ENCODE measurements at places on chromosomes 6 and 20.

GRCh38 chr20:24316731-24317130 is 152.7 kb upstream of the SYNDIG1 start:
- DNase-seq = no peak

- DNase-seq = no peak
These were observed 89.4 kb downstream of the JAG1 start for GRCh38 chr20:10584371-10584770.

DNA sequence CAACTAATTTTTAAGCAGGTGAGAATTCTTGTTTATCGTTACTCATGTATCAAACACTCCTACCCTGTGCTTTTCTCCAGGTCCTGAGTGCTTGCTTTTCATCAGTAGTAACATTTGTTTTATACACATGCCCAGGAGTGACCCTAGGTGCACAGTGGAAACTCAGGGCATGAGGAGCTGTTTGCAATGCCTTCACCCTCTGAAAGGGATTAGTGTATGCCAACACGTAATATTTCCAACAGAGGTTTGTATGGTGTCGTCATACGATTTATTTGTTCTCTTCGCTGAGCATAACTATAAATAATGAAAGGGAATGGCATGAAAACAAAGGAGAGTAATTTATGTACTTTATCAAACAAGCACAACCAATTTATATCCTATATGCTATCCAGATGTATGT is 537.4 kb upstream of the MMS22L start:
- DNase-seq = no peak

GRCh38 chr6:163170294-163170883 is 244.1 kb upstream of the QKI start:
- peak; percentile 11 for DNase-seq

DNA sequence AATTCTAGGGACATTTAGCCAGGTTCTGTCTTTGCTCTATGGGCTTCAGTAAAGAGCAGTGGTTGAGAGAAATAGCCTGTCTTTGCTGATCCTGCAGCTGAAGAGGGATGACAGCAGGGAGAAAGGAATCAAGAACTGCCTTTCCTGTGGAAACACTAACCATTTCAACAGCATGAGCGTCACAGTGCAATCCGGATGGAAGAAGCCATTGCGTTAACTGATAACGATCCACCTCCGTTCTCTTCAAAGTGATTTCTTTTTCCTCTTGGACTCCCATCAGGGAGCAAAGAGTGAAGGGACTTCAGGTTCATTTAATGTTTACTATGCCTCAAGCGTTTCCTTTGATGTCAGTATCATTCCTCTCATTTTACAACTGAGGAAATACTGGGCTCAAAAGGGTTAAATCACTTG is 35.2 kb upstream of the EEF1E1 start:
- no peak for DNase-seq

DNA sequence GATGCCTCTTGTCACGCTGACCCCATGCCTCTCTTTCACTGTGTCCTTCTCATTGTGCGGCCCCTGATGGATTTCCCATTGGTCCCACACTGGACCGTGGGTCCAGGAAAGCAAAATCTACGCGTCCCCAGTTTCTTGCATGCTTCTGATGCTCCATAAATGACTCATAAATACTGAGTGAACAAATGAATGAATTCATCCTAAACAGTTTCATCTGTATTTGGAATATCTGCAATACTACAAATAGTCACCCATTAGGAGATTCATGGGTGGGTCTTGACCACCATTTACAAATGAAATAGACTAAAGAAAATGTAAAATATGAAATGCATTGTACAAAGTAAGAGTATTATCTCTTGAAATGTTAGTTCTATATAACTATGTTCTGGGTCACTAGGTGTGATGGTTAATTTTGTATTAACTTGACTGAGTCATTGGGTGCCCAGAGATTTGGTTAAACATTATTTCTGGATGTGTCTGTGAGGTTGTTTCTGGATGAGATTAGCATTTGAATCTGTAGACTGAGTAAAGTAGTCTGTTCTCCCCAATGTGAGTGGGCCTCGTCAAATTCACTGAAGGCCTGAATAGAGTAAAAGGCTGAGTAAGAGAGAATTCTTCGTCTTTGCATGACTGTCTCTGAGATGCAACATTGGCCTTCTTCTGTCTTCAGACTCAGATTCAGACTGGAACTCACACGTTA is 448.7 kb downstream of the PREX1 start:
- DNase-seq = peak; percentile 63
